ENCODE measurements at places on chromosomes 1 and 21.

DNA sequence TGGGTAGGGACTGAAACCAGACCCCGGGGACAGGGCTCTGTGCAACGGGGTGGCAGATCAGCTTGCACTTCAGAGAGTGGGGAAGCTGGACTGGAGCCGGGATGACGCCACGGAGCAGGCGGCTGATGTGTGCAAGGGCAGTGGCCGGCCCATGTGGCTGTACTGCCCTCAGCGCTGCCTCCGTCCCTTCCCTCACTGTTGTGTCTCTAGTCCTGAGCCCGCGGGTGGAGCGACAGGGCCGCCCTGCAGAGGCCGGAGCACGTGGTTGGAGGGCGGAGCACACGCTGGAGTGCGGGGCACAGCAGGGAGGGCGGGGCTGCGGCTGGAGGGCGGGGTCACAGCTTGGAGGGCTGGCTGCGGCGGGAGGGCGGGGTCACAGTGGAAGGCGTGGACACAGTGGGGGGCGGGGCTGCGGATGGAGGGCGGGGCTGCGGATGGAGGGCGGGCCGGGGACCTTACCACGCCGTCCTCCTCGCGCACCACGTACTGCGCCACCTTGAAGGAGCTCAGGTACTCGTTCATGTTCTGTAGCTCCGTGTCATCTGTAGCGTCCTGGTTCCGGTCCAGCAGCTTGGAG is 52.4 kb downstream of the CHD5 start:
- DNase-seq = peak; percentile 92

DNA sequence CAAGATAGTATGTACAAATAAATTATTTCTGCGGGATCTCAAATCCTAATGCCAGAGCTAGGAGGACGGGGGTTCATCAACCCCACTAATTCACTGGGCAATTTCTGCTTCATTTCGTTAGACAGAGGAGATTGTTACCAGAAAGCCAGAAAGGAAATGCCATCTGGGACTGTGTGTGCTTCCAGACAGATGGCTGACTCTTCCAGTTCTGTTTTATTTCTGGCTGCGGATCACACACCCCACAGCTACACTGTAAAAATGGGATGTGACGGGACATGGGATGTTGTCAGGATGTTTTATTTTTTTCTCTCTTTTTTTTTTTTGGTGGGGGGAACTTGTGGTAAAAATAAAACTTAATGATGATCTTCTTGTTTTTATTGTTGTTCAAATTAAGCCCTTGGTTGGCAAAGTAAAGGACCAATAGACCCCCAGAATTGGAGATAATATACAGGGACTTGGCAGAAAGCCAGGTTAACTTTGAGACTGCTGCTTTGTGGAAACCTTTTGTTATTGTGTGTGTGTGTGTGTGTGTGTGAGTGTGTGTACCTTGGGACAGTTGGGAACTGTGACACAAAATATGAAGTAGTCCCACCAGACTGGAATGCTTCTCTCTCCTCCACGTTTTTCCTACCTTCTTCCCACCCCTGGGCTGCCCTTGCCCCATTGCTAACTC is 114.5 kb downstream of the NUF2 start:
- DNase-seq = no peak

DNA sequence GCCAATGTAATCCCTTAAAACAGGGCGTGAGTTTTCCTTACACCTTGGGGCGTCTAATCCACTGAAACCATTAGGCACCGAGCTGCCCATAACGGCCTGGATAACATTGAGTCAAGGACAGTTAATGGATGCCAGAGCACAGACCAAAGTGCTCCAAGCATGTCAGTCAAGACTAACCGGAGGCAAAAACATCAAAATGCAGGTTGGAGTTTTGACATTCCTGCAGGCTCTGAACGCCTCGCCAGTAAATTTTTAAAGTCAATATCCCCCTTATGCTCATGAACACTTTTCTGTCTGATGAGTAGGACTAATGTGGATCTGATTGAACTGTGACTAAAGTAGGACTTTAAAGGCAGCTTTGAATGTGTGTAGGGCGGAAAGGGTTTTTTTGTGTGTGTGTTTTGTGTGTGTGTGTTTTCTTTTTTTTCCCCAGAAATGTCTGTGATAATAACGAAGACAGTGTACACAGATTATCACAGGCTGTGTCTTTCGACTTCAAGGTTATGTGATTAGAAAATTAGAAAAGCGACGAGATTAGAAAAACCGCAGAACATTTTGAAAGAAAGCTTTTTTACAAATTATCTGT is 194.2 kb upstream of the PROX1 start:
- no peak for DNase-seq

DNA sequence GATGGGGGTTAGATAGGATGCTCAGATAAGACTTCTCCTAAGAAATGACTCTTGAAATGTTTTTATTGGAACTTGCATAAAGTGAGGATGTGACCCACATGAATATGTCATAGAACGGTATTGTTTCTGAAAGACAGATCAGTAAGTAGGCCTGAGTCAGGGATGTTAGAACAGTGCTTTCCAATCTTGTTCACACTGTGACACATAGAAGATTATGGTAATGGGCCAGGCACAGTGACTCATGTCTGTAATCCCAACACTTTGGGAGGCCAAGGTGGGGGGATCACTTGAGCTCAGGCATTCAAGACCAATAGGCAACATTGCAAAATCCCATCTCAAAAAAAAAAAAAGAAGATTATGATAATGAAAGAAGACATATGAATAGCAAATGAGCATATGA is 32.9 kb downstream of the FMO4 start:
- no peak for DNase-seq

DNA sequence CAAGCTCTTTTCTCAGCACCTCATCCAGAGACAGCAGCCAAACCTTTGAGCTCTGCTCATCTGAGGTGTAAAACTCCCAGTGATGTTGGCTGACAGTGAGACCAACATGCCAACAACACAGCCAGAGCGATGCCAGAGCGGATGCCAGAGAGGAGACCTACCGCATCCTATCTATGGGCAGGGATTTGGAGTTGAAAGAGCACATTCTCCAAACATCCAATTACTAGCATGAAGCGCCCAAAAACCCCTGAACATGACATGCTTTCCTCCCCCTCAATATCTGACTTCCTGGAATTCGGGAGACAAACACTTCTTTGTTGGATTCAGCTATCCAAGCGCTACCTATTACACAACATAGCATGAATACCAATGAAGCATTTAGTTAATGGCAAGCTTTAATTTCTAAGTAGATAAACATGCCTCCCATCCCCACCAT is 23.1 kb upstream of the PAXBP1 start:
- no peak for DNase-seq

DNA sequence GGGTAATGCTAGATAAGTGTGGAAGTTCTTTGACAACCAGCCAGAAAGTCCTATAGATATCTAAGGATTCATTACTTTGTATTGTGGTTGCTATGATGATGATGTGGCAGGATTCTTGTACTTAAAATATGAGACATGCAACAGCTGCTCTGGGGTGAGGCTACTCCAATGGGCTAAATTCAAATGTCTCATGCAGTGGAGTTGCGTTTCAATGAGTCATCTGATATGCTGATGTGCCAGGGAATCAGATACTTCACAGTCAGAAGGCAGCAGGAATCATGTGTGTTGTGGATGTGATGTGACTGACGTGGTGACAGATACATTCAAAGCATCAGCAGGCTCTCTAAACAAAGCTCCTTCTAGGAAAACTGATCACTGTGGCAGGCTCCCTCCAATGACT is 66.5 kb downstream of the TSEN15 start:
- no peak for DNase-seq

DNA sequence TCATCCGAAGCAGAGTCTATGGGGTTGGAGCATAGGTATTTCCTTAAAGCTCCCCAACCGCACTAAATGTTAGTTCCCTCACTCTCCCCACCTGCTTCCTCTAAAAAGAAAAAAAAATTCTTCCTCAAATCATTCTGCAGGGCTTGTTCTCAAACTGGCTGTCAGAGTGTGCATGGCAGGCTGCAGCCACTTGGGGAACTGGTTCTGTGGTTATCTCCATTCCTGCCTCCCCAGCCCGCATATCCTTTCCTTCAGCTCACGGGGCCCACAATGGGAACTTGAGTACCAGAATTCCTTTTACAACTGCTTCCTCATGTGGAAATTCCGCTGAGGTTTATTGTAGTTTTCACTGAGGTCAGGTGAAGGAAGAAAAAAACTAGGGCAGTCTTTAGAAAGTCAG is 159.2 kb downstream of the PIGK start:
- DNase-seq = no peak

GRCh38 chr1:154778275-154778674 is 91.8 kb downstream of the KCNN3 start:
- DNase-seq = no peak

GRCh38 chr1:100793659-100794058 is 74.1 kb downstream of the VCAM1 start:
- DNase-seq = no peak

DNA sequence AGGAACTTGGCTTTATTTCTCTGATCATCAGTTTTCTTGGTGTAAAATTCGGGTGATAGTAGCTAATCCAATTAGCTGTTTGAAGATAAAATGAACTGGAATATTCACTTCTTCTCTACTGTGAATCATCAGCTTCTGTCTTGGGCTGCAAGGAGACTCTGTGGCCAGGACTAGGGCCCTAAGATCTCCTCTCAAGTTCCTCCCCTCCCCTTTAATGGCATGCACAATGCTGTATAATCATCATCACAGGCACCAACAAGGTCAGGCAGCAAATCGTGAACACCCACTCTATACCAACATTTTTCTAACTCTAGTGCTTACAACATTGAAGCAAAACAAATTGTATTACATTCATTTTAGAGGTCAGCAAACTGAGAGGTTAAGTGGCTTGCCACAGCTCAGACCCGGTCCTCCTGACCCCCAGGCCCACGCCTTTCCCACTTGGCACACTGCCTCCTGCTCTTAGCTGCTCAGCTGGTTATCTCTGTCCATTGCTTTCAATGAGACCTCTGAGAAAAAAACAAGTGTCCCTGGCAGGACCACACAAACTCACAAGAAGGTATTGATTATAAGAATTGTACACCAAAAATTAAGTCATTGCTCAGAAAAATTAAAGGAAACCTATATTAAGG is 31.8 kb downstream of the LRRC52 start:
- no peak for DNase-seq

GRCh38 chr21:42925114-42925926 is at the start of gene ERVH48-1:
Gene ERVH48-1 (minus strand): TSS chr21:42925630. CDS start chr21:42919006, 6,624 bp downstream.
- no peak for DNase-seq

DNA sequence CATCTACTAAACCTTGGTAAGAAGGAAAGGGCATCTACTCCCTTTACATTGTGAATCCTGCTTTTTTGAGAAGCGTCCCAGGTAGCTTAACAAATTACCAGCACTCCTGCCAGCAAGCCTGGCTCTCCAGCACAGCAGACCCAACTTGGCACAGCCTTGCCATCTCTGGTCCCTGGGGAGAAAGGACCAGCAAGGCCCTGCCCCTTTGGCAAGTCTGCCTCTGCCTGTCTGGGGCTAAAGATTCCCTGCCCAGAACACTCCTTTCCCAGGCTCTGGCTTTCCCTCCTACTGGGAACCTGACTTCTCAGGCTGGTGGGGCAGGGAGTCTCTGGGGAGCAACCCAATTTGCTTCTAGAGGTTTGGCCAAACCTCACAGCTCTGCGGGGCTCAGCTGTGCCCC is 68.5 kb downstream of the ATP2B4 start:
- peak; percentile 47 for DNase-seq

DNA sequence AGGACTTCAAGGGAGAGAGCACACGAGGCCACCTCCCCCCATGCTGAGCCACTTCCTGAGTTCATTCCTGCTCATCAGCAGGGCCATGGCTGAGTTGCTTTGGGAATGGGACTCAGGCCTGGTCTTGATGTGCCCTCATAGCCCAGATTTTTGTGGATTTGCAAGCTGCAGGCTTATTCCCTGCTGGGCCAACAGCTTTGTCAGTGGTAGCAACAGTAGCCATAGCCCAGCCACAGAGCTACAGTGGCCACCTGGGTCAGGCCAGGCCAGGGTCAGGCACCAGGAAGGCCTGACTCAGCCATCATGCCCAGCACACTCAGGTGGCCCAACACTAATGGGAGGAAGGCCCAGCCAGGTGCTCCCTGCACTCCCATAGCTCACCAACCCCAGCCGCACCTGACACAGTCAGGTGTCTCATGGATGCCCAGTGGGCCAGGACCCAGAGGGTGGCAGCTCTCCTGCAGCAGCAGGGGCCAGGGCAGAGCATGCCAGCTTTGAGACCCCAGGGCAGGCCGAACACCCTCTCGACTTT is 33.5 kb downstream of the EPHA2 start:
- DNase-seq = no peak

DNA sequence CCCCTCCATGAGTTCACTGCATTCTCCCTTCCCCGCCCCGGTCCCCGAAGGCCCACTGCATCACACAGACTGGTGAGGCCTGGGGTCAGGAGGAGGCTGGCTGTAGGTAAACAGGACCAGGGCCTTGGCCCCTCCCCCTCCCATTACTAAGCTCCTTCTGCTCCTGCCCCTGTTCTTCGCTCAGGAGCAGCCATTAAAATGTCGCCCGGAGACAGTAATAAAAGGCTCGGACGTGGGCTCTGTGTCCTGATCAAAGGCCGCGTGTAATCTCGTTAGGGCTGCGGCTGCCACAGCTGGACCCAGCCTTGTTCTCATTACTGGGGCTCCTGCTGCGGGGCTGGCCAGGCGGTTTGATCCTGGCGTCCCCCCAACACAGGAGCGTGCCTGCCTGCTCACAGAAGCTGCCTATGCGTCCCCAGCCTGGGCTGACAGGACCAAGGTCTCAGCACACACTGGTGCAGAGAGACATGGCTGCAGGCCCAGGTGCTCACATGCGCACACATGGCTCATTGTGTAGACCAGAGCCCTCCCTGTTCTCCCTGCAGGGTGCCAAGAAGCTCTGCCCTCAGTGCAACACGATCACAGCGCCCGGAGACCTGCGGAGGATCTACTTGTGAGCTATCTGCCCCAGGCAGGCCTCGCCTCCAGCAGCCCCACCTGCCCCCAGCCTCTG is 24.0 kb downstream of the TMEM53 start:
- peak; percentile 82 for DNase-seq

DNA sequence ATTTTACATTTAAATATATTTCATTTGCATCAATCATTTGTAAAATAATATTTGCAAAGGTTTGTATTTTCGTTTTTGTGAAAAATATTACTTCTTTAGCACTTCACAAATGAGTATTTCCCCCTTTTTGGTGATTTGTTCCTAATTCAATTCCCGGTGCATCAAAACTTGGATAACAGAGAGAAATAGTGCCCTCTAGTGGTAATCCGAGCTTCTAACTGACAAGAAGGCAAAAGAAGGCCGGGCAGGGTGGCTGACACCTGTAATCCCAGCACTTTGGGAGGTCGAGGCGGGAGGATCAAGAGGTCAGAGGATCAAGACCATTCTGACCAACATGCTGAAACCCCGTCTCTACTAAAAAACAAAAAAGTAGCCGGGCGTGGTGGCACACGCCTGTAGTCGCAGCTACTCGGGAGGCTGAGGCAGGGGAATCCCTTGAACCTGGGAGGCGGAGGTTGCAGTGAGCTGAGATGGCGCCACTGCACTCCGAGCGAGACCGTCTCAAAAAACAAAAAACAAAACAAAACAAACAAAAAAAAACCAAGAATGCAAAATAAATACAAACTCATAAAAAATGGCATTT is 137.7 kb downstream of the COL11A1 start:
- DNase-seq = peak; percentile 59

DNA sequence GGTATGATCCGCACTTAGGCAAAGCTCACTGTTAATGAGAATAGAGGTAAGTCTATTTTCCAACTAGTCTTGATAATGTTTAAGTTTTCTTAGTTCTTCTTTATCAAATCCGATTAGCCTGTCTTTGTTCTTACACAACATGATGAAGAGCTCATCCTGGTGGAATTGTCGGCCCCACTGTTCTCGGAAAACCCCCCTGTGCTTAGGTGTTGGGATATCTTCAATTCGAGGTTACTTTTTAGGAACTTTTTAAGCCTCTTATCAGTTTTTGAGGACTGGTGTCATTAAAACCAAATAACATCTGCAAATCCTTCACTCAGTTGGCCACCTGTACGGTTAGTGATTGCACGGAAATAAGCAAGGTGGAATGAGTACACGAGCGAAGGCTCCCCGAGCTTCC is 60.7 kb upstream of the KIF26B start:
- no peak for DNase-seq
